ENCODE measurements at places on chromosomes 11 and 22.

GRCh38 chr11:94941131-94941530, 32.2 kb downstream of the CWC15 start:
- DNase-seq = peak; percentile 30

DNA sequence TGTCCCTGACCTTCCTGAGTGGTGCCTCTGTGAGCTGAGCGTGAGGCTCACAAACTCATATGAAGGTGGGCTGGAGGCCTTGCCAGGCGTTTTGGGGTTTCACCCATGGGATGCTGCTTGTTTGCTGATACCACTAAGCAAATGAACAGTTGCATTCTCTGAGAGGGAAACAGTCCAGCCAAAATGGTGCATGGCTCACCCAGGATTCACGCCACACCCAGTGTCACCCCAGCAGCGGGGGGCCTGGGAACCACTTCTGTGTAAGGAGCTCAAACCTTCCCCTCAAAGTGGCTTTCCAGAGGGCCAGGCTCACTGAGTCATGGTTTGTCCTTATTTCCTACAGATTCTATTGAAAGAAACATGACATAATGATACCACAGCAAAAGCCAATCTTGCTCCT, 928.1 kb downstream of the TBC1D22A start:
- DNase-seq = no peak

GRCh38 chr11:77425346-77425745, 48.5 kb downstream of the PAK1 start:
- no peak for DNase-seq

DNA sequence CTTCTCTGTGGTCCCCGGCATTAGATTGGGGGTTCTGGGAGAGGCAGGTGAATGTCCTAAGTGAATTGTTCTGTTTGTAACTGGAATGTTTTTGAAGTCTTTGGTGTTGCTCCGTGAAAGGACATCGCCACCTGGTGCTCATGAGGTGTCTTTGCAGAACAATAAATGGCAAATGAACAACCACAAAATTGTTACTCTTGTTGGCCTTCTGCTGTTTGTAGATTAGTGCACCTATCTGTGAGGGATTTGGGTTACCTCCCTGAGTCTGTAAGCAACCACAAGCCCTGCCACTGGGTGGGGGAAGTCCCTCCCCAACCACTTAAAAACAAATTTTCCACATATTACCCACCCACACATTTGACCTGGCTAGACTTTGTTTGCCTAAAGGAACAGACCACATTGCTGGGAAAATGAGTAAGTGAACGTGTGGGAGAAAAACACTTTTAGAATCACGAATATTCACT, 4.7 kb downstream of the MPEG1 start:
- peak; percentile 41 for DNase-seq

GRCh38 chr11:74320538-74320937, 9.1 kb upstream of the P4HA3 start:
- DNase-seq = no peak
